ENCODE measurements at places on chromosomes 16 and 17.
A peak's percentile ranks its signal among the peaks of the same experiment; 100 is the strongest.

DNA sequence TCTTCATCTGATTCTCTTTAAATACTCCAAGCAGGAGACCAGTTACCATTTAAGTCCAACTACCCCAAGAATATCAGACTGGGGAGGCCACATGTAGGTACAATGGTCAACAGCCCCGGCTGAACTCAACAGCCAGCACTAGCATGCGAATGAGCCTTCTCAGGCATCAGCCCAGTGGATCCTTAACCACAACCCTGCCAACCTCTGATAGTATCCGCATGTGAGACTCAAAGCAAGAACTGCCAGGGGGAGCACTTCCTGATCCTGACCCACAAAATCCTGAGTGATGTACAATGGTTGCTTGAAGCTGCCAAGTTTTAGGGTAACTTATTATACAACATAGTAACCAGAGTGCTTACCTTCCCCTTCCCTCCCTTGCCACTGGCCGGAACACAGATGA, 4.0 kb downstream of the PYY start:
- no peak for DNase-seq

DNA sequence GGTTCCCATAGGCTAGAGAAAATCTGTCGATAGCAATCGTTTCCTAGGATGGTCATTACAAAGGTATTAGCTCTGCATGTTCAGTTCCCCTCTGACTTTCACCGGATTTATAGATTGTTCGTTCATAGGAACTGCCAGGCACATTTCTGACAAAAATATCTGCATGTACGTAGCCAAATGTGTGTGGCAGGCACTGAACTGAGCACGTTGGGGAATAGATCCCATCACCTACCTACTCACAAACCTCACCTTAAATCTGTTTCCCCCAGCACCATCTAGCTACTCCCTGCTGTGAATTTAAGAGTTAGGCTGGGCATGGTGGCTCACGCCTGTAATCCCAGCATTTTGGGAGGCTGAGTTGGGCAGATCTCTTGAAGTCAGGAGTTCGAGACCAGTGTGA, 64.5 kb upstream of the TANC2 start:
- DNase-seq, result no peak

- no peak for DNase-seq
Observed at GRCh38 chr17:27535975-27536374, 79.7 kb downstream of the KSR1 start.

GRCh38 chr16:70694088-70694867, 8.4 kb upstream of the MTSS2 start:
- DNase-seq, result no peak

GRCh38 chr16:55040366-55041086, 109.9 kb downstream of the IRX5 start:
- DNase-seq, result no peak

DNA sequence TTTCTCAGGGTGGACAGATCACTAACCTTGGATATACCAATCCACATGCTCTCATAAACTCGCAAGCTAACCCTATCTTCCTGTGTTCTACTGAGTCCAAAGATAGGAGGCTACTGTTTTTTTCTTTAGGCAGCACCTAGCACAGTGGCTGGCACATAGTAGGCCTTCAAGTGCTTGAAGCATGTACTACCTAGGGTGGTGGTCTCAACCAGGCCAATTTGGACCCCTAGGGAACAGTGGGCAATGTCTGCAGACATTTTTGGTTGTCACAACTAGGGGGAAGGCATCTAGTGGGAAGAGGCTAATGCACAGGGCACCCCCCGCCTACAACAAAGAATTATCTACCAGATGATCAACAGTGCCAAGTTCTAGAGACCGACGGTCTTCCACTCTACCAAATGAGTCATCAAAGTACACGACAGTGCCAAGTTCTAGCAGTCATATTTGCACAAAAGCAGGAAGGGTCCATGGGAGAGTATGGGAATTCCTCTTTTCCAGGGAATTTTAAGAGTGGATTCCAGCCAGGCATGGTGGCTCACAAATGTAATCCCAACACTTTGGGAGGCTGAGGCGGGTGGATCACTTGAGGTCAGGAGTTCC, 390.3 kb downstream of the SLC39A11 start:
- DNase-seq, result no peak

- DNase-seq, result peak; percentile 73
Observed at GRCh38 chr16:2471016-2471652, at the start of gene NTN3. Gene NTN3 (plus strand): TSS chr16:2471297. CDS start chr16:2471702, 405 bp downstream.

DNA sequence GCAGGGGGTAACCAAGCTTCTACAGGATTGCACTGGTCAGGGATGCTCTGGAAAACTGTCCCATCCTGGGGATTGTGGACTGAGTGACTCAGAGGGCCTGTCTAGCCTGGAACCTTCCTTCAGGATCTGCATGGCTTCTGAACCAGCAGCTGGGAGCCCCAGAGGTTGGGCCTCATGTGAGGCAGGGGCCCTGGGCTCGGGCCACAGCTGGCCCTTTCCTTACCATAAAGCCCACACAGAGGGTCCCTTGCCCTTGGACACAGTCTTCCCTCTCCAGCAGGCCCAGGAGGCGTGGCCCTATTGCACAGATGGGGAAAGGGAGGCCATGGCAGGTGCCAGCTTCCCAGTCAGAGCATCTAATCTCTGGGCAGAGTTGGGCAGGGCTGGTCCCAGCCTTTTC, 30.5 kb downstream of the ADCY7 start:
- DNase-seq, result no peak
